Activated CD8-positive, alpha-beta memory T cell treated with anti-CD3 and anti-CD28 coated beads for 24 hours (primary cell): ENCODE measurements at places on chromosomes 6 and 20.

GRCh38 chr6:116969211-116969863 lies 92.3 kb downstream of the RFX6 start:
- no peak for DNase-seq

GRCh38 chr20:23047738-23048214 lies 1.7 kb downstream of the THBD start:
- no peak for DNase-seq

GRCh38 chr6:131652472-131652871 lies 15.4 kb downstream of the ENPP3 start:
- no peak for DNase-seq

DNA sequence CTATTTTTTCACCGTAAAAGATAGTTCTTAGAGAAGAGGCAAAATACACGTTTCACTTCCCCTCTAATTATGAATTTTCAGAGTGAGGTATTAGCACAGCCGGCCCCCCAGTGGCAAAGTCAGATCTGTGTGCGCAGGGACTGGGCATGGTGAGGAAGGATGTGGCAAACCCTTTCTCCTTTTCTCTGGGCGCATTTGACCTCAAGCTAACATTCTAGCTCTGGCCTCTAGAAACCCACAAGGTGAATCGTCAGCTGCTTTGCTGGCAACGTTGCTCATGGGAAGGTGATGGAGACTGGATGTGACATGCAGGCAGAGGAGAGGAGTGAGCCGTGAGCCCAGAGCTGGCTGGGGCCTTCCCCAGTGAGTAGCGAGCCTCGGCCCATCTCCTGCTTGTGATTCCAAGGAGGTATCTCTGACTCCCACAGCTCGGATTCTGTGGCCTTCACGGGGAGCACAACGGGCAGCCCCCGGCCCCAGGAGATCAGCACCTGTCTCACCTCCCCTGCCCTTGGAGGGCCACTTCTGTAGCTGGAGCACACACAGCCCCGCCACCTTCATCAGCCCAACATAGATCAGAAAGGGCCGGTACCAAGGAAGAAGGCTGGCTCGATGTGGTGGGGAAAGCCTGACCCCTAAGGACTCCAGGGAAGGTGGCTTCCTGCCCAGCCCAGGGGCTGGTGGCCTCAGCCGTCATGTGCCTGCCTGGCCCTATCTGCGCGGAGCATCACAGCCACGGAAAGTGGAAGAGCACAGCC lies 152.8 kb downstream of the TAF4 start:
- DNase-seq: no peak

DNA sequence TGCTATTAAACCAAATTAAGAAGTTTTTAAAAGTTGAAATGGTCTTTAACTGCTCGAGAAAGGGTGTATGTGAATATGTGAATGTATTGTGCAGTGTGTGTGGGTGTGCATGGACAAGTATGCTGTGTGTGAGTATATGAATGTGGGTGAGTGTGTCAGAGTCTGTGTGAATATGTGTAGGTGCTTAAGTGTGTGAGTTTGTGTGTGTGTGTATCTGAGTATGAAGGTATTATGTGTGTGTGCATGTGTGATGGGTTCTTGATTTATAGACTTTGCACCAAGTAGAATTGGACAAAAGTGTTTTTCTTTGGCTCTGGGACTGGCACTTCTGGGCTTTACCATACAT lies 21.6 kb downstream of the EYA2 start:
- DNase-seq: no peak

GRCh38 chr20:54234991-54235390 lies 27.1 kb downstream of the PFDN4 start:
- no peak for DNase-seq

DNA sequence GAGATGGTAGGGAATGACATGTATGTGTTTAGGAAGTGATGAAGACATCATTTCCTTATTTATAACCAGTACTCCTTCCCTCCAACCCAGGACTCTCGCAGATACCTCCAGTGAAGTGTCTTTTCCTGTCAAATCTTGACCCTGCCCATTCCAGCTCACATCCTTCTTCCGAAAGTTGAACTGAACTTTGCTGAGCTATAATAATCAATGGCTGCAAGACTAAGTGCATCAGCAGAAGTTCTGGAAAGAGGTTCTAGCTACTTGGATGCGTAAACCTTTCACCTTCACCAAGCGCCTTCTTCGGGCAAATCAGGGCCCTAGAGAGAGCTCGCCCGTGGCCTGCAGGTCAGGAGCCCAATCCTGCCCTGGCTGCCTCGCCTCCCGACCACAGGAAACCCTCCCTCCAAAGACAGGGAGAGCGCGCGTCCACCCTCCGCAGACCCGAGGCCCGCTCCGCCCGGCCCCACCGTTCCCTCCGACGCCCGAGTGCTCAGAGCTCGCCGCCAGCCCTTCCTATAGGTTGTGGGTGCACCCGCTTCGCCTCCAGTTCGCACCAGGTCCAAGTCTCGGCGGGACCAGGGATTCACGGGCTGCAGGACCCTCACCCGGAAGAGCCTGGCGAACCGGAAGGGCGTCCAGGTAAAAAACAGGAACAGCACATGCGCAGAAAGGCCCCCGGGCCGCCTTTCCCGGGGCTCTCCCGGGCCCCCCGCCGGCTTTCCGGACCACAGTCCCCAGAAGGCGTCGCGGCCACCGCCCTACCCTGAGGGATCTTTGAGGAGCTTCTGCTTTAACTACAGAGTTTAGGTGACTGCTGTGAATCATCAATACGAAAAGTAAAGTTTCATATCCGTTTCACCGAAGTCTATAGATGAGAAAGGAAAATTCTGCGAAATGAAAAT lies at the start of gene ZNF334:
Gene ZNF334 (minus strand): TSS at position 617 of the 902 bp plus-strand sequence. CDS start 1,457 bp downstream, outside the sequence.
- DNase-seq: peak; percentile 75

DNA sequence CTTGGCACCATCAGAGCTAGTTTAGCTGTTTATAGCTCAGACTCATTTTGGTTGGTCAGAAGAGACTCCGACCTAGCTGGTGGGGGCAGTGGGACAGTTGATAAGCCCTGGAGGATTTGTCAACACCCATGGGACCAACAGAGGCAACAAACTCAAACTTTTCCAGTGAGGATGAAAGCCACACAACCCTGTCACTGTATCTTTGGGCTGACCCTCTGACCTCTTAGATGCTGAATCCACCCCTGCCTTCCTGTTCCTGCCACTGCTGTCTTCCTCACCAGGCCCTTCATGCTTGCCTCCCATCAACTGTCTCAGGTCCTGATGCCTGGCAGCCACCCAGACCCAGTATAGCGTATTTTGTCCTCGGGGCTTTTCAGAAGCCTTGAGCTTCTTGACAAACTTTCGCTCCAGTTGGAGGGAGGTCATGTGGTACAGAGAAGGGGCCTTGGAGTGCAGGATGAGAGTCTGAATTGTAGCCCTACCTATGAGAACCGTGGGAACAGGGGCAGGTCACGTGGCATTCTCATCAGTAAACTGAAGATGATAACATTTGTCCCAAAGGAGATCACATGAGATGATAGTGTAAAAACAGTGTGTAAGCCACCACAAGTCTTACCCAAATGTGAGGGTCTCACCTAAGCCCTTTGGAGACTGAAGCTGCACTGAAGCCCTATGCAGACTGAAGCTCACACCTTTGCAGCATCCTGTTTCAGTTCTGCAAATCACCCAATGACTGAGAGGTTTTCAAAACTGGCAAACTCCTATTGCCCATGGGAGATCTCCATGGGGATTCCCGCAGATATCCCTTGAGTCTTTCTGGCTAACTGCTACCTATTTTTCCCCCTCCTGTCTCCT lies 72.0 kb upstream of the F13A1 start:
- no peak for DNase-seq

DNA sequence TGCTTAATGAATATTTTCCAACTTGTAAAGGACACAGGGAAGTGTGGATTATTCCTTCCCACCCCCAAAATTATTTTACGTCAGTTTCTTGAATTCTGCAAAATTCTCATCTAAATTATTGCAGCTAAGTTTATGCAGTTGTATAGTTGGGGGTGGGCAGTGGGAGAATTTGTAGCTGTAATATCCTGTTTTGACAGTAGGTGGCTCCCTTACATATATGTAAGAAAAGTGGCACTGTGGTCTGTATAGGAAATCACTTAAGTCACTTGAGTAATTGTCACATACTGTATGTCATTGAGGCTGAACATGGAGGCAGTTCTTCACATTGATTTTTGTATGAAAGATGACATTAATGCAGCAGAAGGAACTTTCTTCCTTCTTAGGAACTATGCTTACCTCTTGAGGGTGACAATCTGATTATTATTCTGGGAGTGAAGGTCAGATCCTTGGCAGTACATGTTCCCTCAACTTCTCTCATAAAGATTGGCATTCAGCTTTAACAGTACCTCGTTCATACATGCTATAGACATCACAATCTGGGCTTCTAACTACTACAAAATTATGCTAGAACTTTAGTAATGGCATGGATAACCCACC lies 14.6 kb upstream of the CFAP206 start:
- peak; percentile 60 for DNase-seq

- no peak for DNase-seq
Observed at GRCh38 chr6:5478380-5478779, 217.1 kb downstream of the FARS2 start.

- DNase-seq: no peak
Observed at GRCh38 chr20:20638878-20639277, 73.6 kb downstream of the RALGAPA2 start.
